Activated CD4-positive, alpha-beta T cell treated with anti-CD3 and anti-CD28 coated beads, Interleukin-2, Interleukin-6, amounts not matched to agents 100 ng/mL and 50 ng/mL, durations not matched to agents 16 hours and 8 hours (primary cell): ENCODE measurements at places on chromosomes 7 and 10.

- no peak for DNase-seq
These were observed 105.7 kb downstream of the SVOPL start for GRCh38 chr7:138595454-138595853.

DNA sequence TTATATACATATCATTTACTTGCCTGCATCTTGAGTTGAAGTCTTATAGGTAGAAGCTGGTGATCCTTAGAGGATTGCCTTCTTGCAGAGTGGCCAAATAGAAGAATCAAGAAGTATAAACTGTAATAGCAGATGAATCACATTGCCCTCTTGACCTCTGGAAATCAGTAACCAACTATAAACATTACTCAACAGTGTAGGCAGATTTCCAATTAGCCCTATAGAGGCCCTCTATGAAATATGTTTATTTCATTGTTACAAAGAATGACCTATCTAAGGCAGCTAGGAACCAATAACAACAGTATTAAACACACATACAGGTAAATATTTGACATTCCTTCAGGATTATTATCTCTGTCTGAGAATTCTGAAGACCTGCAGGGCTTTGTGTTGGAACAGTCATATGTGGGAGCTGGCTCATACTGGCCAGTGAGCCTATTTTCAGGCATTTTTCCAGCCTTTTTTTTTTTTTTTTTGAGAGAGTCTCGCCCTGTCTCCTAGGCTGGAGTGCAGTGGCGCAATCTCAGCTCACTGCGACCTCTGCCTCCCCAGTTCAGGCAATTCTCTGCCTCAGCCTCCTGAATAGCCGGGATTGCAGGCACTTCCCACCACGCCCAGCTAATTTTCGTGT is 7.2 kb upstream of the SRI start:
- DNase-seq = no peak

- DNase-seq = peak; percentile 65
These were observed 229.9 kb upstream of the MKLN1 start for GRCh38 chr7:131097662-131098376.

GRCh38 chr10:102673819-102674511 is 29.7 kb downstream of the TRIM8 start:
- DNase-seq = peak; percentile 76

GRCh38 chr10:86849181-86849894 is 92.9 kb downstream of the BMPR1A start:
- peak; percentile 6 for DNase-seq

- no peak for DNase-seq
These were observed 48.7 kb downstream of the PWWP2B start for GRCh38 chr10:132445516-132446194.
